ENCODE measurements at places on chromosomes 4 and X. TPM values are rescaled to one million over a fixed set of nuclear protein-coding genes. Genes with fewer than 3 reads are reported as not detected.
A peak's percentile ranks its signal among the peaks of the same experiment; 100 is the strongest.

The FOXR2 gene
- not detected for total RNA-seq

DNA sequence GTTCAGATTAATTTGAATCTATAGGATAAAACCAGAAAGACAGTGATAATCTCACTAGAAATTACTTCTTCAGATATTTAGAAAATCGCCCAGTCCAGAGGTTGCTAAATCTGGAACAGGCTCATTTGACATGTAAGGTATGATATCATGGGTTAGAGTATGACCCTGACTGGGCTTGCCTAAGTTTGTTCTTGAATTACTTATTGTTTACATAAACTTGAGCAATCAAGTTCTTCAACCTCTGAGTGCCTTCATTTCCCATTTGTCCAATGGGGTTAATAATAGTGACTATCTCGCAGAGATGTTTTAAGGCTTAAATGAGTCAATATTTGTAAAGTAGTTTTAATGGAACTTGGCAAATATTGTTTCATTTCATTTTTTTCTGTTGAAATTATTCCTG lies 1947.6 kb upstream of the IGFBP7 start:
- peak; percentile 19 for DNase-seq

DNA sequence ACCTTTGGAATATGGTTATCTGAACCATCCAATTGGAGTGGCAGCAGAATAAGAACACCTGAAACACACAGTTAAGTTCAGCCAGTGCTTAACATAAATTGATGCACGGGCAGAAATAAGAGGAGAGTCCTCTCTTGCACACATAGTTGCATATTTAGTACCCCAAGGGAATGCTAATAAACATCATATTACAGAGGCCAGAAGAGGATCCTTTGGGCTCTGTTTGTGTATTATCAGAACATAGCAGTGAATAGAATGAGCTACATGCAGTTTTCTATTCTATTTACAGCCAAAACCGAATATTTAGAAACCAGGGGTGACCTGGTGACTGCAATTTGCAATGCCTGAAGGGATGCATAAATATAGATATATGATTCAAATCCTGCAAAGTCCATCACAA lies 300.8 kb upstream of the GALNT7 start:
- no peak for DNase-seq

The CORIN gene
- 0.64 TPM for total RNA-seq

DNA sequence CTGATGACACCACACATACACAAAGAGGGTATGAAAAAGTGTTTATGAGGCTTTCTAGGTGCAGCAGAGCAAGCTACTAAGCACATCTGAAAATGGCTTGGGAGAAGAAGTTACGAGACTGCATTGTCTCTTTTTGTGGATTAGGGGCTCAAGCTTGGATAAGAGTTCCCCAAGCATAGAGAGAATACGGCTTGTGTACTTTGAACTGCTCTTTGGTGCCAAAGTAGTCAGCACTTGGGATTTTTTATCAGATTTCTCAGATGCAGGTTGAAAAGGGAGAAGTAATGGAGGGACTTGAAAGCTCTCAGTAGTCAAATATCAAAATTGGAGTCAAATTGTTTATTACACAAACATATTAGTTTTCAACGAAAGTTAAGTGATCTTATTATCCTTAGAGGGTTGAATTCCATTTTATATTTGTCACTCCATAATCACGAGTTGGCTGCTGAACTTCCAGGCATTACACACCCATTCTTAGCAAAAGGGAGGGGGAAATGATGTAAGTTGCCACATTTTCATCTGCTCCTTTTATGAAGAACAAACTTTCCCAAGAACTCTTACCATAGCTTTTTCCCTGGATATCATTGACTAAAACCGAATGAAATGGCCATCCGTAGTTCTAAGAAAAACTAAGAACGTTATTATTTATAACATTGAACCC lies 1904.9 kb downstream of the PCDH7 start:
- no peak for DNase-seq

The KCND1 gene
- 0.64 TPM for total RNA-seq

- peak; percentile 67 for DNase-seq
Observed at GRCh38 chr4:162497564-162498167, 333.9 kb upstream of the FSTL5 start.

The FRAS1 gene
- total RNA-seq: 31.9 TPM
